CD4-positive, alpha-beta T cell treated with Interleukin-6 at 100 ng/mL for 8 hours (primary cell): ENCODE measurements at places on chromosomes 11 and 22.

- no peak for DNase-seq
Measured at GRCh38 chr22:27094633-27095308, 437.4 kb downstream of the MIAT start.

DNA sequence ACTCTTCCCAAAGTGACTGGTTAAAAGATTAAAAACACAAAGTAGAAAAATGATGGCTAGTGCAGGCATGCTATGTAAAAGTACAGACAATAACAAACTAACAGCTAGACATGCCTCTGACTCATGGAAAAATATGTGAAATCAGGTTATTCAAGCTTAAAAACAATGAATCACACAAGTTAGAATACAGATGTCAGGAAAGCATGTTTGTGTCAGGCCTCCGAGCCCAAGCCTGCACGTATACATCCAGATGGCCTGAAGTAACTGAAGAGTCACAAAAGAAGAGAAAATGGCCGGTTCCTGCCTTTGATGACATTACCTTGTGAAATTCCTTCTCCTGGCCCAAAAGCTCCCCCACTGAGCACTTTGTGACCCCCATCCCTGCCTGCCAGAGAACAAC is 110.1 kb downstream of the NOX4 start:
- no peak for DNase-seq

DNA sequence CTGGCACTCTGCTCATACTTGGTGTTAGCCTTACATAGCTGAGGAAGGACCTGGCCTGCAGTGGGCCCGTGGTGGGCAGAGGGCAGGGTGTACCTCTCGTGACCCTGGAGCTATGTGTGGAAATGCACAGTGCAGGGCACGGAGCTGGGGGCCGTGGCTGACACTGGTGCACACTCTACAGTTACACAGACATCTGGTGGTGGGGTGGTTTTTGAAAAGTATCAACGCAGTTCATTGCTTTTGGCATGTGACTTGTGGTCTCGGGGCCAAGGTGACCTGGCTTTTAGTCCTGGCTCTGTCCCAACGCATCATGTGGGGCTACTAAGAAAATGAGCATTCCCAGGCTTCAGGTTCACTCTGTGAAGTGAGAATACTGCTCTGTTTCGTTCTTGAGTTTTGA is 553.6 kb downstream of the NTM start:
- DNase-seq = no peak

DNA sequence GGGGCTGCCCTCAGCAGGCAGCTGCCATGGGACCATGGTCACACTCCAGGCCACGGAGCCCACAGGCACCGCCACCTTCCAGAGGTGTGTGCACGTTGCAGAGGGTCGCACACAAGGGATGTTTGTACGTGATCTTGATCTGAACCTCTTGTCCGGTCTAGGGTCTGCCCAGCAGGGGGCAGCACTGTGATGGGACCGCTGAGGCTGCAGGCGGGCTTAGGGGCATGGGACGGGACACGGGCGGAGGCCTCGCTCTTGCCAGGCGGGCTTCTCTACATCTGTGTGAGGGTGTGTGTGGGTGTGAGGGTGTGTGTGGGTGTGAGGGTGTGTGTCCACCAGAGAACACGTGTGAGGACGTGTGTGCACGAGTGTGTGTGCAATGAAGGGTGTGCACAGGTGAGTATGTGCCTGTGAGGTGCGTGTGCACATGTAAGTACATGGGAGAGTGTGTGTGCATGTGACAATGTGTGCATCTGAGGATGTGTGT is 52.4 kb downstream of the CACNA1I start:
- DNase-seq = peak; percentile 67

DNA sequence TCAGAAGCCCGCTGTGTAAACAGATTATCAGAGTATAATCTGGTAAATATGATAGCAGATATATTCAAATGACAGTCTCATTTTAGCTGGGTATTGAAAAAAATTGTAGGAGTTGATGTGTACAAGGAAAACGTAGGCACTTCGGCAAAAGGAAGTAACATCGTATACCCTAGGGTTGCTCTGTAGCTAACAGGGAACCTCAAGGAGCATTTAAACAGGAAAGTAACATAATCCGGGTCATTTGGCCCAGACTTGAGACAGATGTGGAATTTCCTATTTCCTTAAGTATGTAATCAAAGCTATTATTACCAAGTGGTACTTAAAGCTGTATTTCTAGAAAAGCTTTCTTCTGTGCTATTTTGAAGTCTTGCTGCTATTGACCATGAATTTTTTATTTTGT is 215.6 kb downstream of the DDX10 start:
- DNase-seq = no peak

GRCh38 chr11:2419638-2420501 is 19.3 kb downstream of the TSSC4 start:
- DNase-seq = peak; percentile 47

- no peak for DNase-seq
Measured at GRCh38 chr11:122069707-122070360, 46.2 kb downstream of the BLID start.

GRCh38 chr22:43534916-43535315 is 123.1 kb downstream of the MPPED1 start:
- DNase-seq = no peak

DNA sequence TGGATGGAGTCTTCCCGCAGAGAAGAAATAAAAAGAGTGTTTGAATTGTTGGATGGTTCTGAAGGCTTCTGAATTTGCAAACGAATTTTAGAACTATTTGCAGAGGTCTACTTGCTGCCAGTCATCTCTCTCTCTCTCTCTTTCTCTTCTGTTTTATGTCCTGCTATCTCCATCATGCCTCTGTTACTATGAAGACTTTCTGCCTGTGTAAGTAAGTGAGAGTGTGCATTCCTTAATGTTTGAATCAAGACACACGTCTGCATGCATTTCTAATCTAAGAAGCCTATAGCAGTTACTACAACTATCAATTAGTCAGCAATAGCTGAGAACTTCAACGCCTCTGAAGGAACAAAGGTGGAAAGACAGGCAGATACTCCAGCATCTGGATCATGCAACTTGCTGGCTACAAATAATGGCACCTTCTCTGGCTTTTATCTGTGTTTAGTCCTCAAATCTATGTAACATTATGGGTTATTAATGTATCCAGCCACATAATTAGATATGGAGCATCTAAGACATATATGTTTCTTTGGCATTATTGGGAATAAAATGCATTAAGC is 191.5 kb upstream of the BLID start:
- DNase-seq = no peak

DNA sequence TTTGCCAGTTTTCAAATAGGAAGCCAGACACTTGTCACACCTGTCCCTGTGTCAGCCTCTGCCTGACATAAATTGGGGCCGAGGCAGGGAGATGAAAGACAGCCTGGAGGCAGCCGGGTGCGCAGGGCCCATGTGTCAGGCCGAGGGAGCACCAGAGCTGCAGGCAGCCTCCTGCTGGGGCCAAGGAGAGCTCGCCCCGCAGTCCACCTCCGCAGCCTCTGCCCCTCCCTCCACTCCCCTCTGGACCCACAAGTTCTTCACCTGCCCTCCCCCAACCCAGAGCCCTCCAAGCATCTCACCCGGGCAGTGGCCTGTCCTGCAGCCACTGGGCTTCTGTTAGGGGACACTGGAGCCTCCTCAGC is 8.8 kb downstream of the RTN4R start:
- DNase-seq = no peak

GRCh38 chr22:40046126-40046525 is 51.4 kb downstream of the FAM83F start:
- DNase-seq = no peak

DNA sequence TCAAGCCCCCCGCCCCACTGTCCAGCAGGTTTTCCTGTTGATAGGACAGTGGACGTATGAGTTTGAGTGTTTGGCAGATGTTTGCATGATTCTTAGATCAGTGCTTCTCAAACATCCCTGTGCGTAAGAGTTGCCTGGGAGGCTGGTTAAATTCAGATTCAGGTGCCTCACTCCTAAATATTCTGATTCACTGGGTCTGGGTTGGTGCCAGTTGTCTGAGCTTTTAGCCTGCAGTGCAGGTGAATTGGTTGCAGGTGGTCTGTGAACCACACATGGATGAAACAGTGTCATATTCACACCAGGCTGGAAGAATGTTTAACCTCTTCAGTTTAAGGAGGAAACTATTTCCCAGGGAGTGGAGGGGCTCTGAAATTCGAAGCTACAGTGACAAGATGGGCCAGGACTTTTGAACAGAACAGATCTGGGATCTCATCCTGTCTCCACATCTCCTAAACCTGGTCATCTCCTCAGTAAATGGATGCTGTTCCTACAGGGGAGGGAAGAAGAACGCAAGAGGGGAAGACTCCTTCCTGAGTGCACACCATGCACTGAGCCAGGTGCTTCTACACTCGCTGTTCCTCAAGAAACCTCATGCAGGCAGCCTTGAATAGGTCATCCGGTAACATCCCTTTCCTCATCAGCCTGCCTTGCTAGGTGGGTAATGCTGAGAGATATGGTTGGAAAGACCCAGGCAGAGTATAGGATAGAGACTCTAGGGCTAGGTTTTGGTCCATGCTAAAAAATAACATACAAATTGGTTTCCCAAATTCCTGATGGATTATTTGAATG is 47.8 kb downstream of the TEAD1 start:
- DNase-seq = no peak

- DNase-seq = no peak
Measured at GRCh38 chr11:19433367-19433766, 192.6 kb upstream of the E2F8 start.

- no peak for DNase-seq
Measured at GRCh38 chr11:47946682-47947559, 33.4 kb upstream of the PTPRJ start.

DNA sequence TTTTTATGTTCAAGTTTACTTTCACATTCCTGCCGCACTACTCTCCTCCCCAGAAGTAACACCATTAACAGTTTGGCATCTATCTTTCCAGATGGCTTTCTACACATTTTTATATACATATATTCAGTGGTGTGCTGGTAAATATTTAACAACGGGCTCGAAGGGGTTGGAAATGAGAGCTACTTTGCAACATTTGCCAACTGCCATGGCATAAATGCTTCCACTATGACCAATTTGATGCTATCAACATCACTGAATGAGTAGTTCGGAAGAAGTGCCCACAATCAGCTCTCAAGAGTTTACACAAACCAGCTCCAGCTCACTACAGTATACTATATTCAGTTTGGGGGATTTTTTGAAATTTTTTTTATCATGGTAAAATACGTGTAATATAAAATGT is 55.2 kb downstream of the RELT start:
- no peak for DNase-seq

DNA sequence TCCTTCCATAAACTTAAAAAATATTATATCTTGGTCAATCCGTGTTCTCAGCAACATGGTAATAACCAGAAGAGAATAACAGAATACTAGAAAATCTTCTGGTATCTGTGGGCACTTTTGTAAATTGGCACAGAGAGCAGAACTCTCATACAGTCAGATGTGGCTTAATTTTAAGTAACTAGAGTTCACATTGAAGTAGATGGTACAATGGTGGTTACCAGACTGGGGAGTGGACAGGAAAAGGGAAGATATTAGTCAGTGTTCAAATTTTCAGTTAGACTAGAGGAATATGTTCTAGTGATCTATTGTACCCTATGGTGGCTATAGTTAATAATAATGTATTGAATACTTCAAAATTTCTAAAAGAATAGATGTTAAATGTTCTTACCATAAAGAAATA is 6.9 kb downstream of the OR52H1 start:
- DNase-seq = no peak

GRCh38 chr11:15641271-15642045 is 526.7 kb downstream of the INSC start:
- DNase-seq = no peak

DNA sequence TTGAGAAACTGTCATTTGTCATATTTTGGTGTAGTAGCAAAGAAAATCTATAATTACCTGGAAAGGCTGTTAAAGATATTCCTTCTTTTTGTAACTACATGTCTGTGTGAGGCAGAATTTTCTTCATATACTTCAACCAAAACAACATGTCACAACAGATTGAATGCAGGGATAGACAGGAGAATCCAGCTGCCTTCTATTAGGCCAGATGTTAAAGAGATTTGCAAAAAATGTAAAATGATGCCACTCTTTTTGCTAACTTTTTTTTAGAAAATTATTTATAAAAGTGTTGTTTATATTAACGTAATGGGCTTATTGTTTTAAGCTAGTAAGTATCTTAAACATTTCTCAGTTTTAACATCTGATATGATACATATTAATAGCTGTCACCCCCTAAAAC is 12.7 kb downstream of the DGKZ start:
- DNase-seq = no peak

DNA sequence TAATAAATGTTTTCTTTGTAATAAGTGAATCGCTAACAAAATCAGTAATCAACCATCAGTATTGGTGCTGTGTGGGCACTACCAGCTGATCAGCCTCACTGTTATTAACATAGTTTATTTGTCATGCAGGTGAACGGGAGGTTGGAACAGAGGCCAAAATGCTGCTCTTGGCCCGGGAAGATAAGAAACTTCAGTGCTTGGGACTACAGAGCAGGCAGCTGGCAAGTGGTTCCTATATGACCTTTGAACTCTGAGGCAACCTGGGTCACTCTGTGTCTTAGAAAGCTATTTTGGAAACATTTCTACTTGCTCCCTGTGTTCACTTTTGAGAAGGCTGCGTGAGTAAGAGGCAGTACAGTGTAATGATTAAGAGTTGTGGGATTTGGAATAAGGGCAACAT is 36.5 kb upstream of the DNAJB13 start:
- DNase-seq = no peak
